T-helper 1 cell (primary cell): ENCODE measurements at places on chromosomes 7 and 10.

GRCh38 chr10:14056610-14057332 is 274.0 kb downstream of the FRMD4A start:
- no peak for DNase-seq

DNA sequence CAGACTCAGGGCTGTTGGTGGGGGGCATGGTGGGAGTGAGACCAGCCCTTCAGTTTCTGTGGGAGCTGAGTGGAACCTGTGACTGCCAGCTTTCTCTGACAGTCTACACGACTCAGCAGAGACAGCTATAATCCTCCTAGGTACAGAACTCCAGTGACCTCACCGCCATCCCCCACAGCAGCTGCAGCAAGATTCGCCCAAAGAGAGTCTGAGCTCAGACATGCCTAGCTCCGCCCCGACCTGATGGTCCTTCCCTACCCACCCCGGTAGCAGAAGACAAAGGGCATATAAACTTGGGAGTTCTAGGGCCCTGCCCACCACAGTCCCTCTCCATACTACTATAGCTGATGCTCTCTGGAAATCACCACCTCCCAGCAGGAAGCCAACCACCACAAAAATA is 500.1 kb downstream of the ETV1 start:
- no peak for DNase-seq

DNA sequence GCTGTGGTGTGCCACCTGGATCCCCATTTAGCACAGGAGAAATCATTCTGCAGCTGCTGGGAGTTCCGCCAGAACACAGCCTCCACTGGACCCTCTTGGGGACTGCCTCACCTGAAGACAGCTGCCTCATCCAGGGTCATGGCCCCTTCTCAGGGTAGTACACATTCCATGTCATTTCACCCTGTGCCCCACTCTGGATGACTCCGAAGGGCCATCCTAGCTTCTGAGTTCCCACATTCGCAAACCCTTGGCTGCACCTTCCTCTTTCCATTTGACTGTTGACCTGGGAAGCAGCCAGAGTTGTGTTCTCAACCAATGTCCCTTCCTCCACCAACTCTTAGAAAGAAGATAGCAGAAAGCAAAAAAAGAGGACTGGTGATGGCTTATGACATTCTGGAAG is 125.6 kb upstream of the TBX20 start:
- DNase-seq = no peak

DNA sequence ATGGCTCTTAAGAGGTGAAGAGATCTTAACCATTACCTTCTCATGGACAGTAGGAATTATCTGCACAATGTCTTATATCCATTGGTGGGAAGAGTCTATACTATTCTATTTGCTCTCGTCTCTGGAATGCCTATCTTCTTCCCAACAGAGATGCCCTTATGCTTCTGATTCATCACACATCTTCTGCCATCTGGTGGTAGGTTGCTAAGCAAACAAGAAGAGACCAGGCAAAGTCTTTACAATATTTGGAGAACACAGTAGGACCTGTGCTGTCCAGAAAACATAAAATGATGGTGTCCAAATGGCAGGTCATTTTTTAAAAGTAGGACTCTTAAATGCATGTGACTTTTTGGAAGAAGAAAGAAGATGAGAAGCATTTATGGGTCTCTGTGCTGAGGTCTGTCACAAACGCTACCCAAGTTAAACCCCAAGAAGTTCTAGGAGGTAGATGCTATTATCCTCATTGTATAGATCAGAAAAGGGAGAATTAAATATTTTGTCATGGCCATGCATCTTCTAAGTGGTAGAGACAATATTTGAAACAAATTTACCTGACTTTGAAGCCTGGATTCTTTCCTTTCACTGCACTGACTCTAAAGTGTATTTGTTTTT is 67.8 kb upstream of the NXPH1 start:
- DNase-seq = no peak

GRCh38 chr10:69772933-69773704 is 28.6 kb upstream of the COL13A1 start:
- DNase-seq = no peak

GRCh38 chr10:66622050-66622449 is 303.8 kb upstream of the LRRTM3 start:
- no peak for DNase-seq

- no peak for DNase-seq
Measured at GRCh38 chr7:8295638-8296361, 33.8 kb upstream of the ICA1 start.

DNA sequence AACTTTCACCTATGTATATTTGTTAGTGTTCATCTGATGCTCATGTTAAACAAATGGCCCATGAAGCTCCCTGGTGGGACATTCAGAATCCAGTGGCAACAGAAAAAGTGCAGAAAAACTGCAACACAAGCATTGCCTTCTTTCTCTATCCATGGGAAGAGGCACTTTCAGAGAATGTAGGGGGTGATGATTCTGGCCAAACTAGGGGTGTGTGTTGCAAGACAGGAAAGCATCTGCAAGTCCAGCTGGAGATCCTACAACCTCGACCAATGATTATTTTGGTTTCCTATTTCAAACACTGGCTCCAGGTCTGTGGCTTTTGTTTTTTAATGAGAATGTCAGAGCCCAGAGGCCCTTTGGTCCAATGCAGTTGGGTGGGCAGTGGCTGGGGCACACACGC is 198.7 kb downstream of the CXCL12 start:
- no peak for DNase-seq

DNA sequence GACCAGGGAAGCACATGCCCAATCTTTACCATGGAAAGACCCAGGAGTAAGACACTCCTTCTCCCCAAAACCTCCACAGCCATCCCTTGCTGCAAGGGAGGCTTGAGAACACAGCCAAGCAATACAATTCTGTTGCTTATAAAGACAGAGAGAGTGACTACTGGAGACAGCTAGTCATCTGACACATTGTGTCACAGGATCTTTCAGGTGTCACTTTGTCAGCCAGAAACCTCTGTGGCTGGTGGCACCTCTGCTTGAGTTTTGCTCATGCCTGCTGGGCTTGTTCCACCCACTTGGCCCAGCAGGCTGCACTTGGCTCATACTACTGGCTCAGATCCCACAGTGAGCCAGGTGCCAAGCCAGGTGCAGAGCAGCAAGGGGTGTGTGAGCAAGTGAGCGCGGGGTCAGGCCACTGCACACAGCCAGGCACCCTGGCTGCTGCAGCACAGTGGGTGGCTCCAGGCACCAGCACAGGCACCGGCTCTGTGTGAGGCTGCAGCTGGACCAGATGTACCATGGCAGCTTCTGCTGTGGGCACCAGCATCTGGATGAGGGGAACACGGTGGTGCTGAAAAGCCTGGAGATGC is 12.4 kb upstream of the PRLHR start:
- DNase-seq = no peak

- DNase-seq = no peak
Measured at GRCh38 chr7:118072893-118073674, 110.9 kb upstream of the LSM8 start.

GRCh38 chr7:24346716-24347115 is 62.7 kb downstream of the NPY start:
- DNase-seq = no peak

DNA sequence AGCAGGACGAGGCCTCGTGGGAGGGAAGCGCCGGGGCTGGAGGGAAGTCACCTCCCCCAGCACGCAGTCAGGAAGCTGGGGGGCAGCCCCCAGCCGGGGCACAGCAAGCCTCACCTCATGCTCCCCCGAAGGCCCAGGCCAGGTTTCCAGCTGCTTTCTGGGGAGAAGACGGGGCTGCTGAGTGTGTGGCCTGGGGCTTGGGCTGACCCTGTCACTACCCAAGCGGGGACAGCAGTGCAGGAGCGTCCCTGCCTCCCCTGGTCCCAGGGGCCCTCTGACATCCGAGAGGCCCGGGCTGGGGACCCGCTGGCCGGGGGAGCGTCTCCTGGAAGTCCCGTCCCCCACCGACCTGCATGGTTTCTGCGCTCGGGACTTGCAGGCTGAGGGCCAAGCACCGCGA is 19.7 kb upstream of the NKX6-2 start:
- peak; percentile 4 for DNase-seq
